Thyroid gland (tissue), 4 donors: ENCODE measurements at places on chromosomes 5 and 9. TPM values are rescaled to one million over a fixed set of nuclear protein-coding genes. Genes with fewer than 3 reads are reported as not detected.

GRCh38 chr9:106733828-106734380, 129.1 kb upstream of the ZNF462 start:
- H3K4me3 ChIP-seq: no peak overlapping the region
- H3K4me1 ChIP-seq: no peaks in the 10 kb centered on the region
- peak overlapping the region; percentile 14 for H3K27ac ChIP-seq
- H3K36me3 ChIP-seq: no peaks in the 10 kb centered on the region
- H3K27me3 ChIP-seq: no peaks in the 10 kb centered on the region

KCNV2 gene
- total RNA-seq: not detected

- peak overlapping the region; percentile 25 for H3K27ac ChIP-seq
- no peaks in the 10 kb centered on the region for H3K36me3 ChIP-seq
- DNase-seq: peak; percentile 48
- H3K27me3 ChIP-seq: no peaks in the 10 kb centered on the region
- peak overlapping the region; percentile 64 for H3K4me3 ChIP-seq
Observed at GRCh38 chr5:181205761-181206649, 1.0 kb upstream of the TRIM7 start.

RNF180 gene
- total RNA-seq: 60.3 TPM

DNA sequence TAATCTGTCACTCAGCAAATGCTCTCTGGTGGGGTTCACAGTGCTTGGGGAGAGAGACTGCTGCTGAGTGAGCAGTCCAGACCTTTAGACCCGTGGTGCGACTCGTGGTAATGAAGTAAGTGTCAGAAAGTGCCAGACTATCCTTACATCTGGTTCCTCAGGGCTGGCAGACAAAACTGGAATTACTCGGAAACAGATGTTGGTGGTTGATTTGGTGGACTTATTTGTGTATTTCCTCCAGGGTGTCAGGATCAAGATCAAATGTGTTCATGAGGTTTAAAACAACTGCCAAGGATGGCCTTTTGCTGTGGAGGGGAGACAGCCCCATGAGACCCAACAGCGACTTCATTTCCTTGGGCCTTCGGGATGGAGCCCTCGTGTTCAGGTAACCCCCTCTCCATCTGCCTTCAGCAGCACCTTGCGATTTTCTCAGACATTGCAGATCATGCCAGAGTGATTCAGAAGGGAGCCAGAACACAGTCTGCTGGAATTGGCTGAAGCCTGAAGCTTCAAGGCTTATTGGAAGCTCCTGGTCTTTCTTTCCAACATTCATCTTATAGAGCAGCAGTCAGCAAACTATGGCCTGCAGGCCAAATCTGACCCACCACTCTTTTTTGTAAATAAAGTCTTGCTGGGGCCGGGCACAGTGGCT, 105.2 kb downstream of the LIFR start:
- H3K27ac ChIP-seq: no peak overlapping the region
- no peaks in the 10 kb centered on the region for H3K4me1 ChIP-seq
- no peak overlapping the region for H3K4me3 ChIP-seq
- DNase-seq: no peak
- H3K27me3 ChIP-seq: no peaks in the 10 kb centered on the region

GRCh38 chr5:137283801-137284200, 215.3 kb downstream of the SPOCK1 start:
- no peaks in the 10 kb centered on the region for H3K4me1 ChIP-seq
- H3K36me3 ChIP-seq: no peaks in the 10 kb centered on the region
- H3K4me3 ChIP-seq: no peak overlapping the region
- no peak for DNase-seq

DNA sequence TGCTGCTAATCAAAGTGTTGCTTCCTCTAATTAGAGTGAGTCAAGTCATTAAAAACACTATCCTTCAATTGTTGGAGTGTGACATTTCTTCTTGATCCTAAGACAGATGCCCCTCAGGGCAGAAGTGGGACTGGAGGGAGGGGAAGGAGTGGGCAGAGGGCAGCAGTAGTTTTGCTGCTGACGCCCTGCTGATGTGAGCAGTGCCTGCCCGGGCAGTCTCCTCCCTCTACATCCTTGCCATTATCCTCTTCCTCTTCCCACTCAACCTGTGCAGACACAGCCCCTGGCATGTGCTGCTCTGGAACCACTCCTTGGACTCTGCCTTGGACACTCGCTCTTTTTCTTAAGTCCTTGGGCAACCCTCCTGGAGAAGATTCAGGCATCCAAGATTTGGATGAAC, 232.5 kb downstream of the HSPA4 start:
- H3K4me1 ChIP-seq: no peaks in the 10 kb centered on the region
- no peak for DNase-seq
- H3K27ac ChIP-seq: no peak overlapping the region
- no peak overlapping the region for H3K4me3 ChIP-seq

DNA sequence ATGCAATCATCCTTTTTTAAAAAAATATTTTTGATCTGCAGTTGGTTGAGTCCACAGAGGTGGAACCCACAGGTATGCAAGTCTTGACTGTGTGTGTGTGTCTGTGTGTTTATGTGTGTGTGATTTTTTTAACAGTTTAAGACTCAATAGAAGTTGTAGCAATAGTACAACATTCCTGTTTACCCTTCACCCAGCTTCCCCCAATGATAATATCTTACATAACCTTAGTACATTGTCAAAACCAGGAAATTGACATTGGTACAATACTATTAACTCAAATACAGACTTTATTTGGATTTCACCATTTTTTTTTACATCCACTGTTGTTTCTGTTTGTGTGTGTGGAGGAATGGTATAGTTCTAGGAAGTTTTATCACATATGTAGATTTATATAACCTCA, 81.8 kb downstream of the SV2C start:
- no peaks in the 10 kb centered on the region for H3K27me3 ChIP-seq
- H3K4me3 ChIP-seq: no peak overlapping the region
- no peak overlapping the region for H3K27ac ChIP-seq
- no peaks in the 10 kb centered on the region for H3K4me1 ChIP-seq
- DNase-seq: no peak
- no peaks in the 10 kb centered on the region for H3K36me3 ChIP-seq

GRCh38 chr5:129509363-129509975, 49.4 kb downstream of the ADAMTS19 start:
- H3K27ac ChIP-seq: no peak overlapping the region
- H3K4me3 ChIP-seq: no peak overlapping the region
- DNase-seq: no peak

DNA sequence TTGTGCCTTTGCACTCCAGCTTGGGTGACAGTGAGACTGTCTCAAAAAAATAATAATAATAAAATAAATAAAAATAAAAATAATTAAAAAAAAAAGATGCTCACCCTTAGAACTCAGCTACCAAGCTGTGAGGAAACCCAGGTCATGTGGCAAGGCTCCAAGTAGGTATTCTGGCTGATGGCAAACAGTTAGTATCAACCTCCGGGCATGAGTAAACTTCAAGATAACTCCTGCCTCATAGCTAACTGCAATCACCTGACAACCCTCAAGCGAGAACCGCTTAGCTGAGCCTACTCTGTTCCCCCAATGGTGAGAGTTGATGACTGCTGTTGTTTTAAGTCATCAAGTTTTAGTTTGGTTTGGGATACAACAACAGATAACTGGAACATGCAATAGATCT, 6.1 kb upstream of the SLC44A1 start:
- no peaks in the 10 kb centered on the region for H3K36me3 ChIP-seq
- DNase-seq: peak; percentile 29
- H3K4me3 ChIP-seq: no peak overlapping the region
- peaks cover 13% of the 10 kb centered on the region for H3K4me1 ChIP-seq
- no peaks in the 10 kb centered on the region for H3K27me3 ChIP-seq

DNA sequence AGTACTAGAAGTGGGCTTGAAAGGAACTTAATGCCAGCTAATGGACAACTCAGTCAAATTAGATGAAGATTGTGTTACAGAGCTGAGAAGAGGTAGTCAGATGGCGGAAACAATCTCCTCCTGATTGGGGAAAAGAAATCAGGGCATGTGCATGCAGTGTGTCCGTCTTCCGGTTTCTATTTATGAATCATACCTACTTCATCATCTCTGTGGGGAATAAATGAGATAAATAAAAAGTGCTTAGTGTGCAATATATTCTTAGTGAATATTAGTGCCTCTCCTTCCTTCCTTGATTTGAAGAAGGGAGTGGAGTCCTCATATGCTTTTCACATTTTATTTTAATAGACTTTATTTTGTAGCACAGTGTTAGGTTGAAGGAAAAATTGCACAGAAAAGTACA, 108.7 kb upstream of the NFIL3 start:
- H3K27me3 ChIP-seq: no peaks in the 10 kb centered on the region
- no peak for DNase-seq
- no peaks in the 10 kb centered on the region for H3K36me3 ChIP-seq
- no peak overlapping the region for H3K4me3 ChIP-seq
- H3K27ac ChIP-seq: no peak overlapping the region
- H3K4me1 ChIP-seq: no peaks in the 10 kb centered on the region

DNA sequence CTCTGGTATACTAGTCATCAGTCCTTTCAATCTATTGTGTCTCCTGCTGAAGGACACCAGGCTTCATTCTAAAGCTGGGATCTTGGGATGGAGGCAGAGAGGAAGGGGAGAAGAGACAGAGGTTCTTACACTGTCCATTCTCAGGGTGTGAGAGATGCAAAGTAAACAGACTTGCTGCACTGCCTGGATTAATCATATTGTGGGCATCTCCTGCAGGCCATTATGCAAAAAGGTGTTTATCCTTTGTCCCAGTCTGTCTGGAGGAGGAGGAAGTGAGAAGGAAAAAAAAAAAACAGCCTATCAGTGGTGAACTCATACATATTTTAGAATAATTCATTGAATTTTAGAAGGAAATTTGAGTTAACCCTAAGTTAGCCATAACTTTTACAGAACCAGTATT, 92.9 kb upstream of the TNPO1 start:
- H3K36me3 ChIP-seq: no peaks in the 10 kb centered on the region
- H3K27me3 ChIP-seq: no peaks in the 10 kb centered on the region
- DNase-seq: no peak
- H3K27ac ChIP-seq: no peak overlapping the region

CCT5 gene
- total RNA-seq: 104 TPM

GARIN3 gene
- total RNA-seq: not detected

GRCh38 chr9:27533311-27533710, 3.7 kb upstream of the MOB3B start:
- H3K27me3 ChIP-seq: no peaks in the 10 kb centered on the region
- H3K27ac ChIP-seq: peak overlapping the region; percentile 90
- H3K4me3 ChIP-seq: no peak overlapping the region
- peaks cover 27% of the 10 kb centered on the region for H3K4me1 ChIP-seq
- no peak for DNase-seq

GABRP gene
- not detected for total RNA-seq

F2R gene
- 9.6 TPM for total RNA-seq

CARTPT gene
- total RNA-seq: 3.9 TPM

PPP2CA gene
- 145 TPM for total RNA-seq

GRCh38 chr5:174876-175465, 16.3 kb upstream of the LRRC14B start:
- no peak overlapping the region for H3K4me3 ChIP-seq
- peaks cover 13% of the 10 kb centered on the region for H3K4me1 ChIP-seq
- DNase-seq: no peak
- no peaks in the 10 kb centered on the region for H3K27me3 ChIP-seq

DNA sequence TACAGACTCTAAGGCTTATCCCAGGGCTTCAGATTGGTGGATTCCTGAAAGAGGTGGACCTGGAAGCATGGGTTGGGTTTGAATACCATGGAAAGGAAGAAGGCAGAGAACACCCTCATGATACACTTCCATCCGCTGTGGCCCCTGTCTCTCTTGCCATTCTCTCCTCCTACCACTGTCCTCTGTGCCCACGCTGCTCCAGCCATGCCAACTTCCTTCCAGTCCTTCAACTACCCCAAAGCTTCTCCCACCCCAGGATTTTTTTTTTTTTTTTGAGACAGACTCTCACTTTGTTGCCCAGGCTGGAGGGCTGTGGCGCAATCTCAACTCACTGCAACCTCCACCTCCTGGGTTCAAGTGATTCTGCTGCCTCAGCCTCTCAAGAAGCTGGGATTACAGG, 1.7 kb upstream of the SPARC start:
- H3K4me3 ChIP-seq: no peak overlapping the region
- H3K27me3 ChIP-seq: no peaks in the 10 kb centered on the region
- H3K27ac ChIP-seq: no peak overlapping the region
- no peak for DNase-seq
- peaks cover 23% of the 10 kb centered on the region for H3K4me1 ChIP-seq

GRCh38 chr9:128022886-128023285, 42.1 kb upstream of the EEIG1 start:
- H3K27ac ChIP-seq: no peak overlapping the region
- no peak overlapping the region for H3K4me3 ChIP-seq
- no peak for DNase-seq
- no peaks in the 10 kb centered on the region for H3K4me1 ChIP-seq
- H3K27me3 ChIP-seq: no peaks in the 10 kb centered on the region

DNA sequence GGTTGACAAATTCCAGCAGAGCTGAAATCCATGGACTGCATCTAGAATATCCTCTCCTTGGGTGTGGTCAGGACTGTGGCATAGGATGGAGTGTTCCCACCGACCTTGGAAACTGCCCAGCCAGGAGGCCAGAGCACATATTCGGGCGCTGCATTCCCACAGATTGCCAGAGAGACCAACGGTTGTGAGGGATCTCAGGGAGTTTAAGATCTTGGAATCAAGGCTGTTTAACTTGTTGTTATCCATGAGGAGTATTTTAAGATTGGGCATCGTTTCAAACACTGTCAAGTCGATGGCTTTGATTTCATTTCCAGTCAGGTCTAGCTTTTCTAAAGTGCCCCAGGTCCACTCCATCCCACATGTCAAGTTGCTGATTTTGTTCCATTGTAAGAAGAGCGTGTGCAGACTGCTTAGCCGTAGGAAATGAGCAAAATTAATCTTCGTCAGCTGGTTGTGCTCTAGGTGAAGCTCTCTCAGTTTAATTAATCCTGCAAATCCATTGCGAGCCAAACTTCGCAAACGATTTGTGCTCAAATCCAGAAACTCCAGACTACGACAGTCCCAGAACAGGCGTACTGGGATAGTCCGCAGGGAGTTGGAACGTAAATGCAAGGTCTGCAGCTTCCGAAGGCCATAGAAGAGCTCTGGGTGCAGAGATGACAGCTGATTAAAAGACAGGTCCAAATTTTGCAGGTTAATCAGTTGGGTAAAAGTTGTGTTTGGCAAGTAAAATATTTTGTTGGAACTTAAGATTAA, 1.5 kb downstream of the LRRTM2 start:
- no peak overlapping the region for H3K27ac ChIP-seq
- no peak overlapping the region for H3K4me3 ChIP-seq
- peaks cover 50% of the 10 kb centered on the region for H3K4me1 ChIP-seq
- DNase-seq: no peak

GRCh38 chr9:132823370-132824145, 54.5 kb downstream of the AK8 start:
- no peak overlapping the region for H3K27ac ChIP-seq
- no peak for DNase-seq
- H3K27me3 ChIP-seq: no peaks in the 10 kb centered on the region
- no peak overlapping the region for H3K4me3 ChIP-seq
- no peaks in the 10 kb centered on the region for H3K4me1 ChIP-seq
- no peaks in the 10 kb centered on the region for H3K36me3 ChIP-seq

GRCh38 chr5:56105511-56106291, 110.9 kb upstream of the IL6ST start:
- no peak for DNase-seq
- H3K27ac ChIP-seq: no peak overlapping the region
- H3K36me3 ChIP-seq: no peaks in the 10 kb centered on the region
- no peak overlapping the region for H3K4me3 ChIP-seq

- no peak overlapping the region for H3K27ac ChIP-seq
- no peaks in the 10 kb centered on the region for H3K4me1 ChIP-seq
- no peak overlapping the region for H3K4me3 ChIP-seq
Observed at GRCh38 chr9:4397917-4398316, 92.4 kb upstream of the SLC1A1 start.

FOXD1 gene
- 0.38 TPM for total RNA-seq
